ENCODE measurements at places on chromosomes 3 and 15. TPM values are rescaled to one million over a fixed set of nuclear protein-coding genes. Genes with fewer than 3 reads are reported as not detected.

The GOLGA6D gene
- total RNA-seq: not detected

The GHSR gene
- total RNA-seq: not detected

The TERC gene
- 61.6 TPM for total RNA-seq

The USF3 gene
- total RNA-seq: 3.2 TPM

The AMIGO3 gene
- total RNA-seq: 0.59 TPM

The ARHGAP31 gene
- 5.1 TPM for total RNA-seq

The PPP1R14D gene
- not detected for total RNA-seq

The PLIN1 gene
- 0.15 TPM for total RNA-seq

The MFGE8 gene
- 111 TPM for total RNA-seq

The PCSK6 gene
- total RNA-seq: 3.4 TPM

The BNC1 gene
- total RNA-seq: 0.47 TPM

The POLG gene
- 69.8 TPM for total RNA-seq

The DHX30 gene
- 52.5 TPM for total RNA-seq

The GNB4 gene
- 54.2 TPM for total RNA-seq

The CISH gene
- 0.94 TPM for total RNA-seq

The STRIT1 gene
- total RNA-seq: not detected

The ROPN1 gene
- not detected for total RNA-seq

The LDHAL6B gene
- total RNA-seq: not detected

The THAP10 gene
- total RNA-seq: 0.35 TPM

The KLF13 gene
- 22.4 TPM for total RNA-seq

The PARP9 gene
- 12.0 TPM for total RNA-seq

The SH3GL3 gene
- not detected for total RNA-seq

The CD80 gene
- not detected for total RNA-seq

The C3orf33 gene
- 0.23 TPM for total RNA-seq

The IL5RA gene
- total RNA-seq: not detected

The LARP6 gene
- 61.9 TPM for total RNA-seq

The MYL3 gene
- 0.08 TPM for total RNA-seq

The AGBL1 gene
- total RNA-seq: not detected

The SLC2A2 gene
- total RNA-seq: not detected

The GUCA1C gene
- not detected for total RNA-seq

The TRIM42 gene
- not detected for total RNA-seq

The POLR2H gene
- 75.2 TPM for total RNA-seq

The TLR9 gene
- total RNA-seq: not detected

The CHRNA3 gene
- total RNA-seq: not detected

The ACAD9 gene
- 35.7 TPM for total RNA-seq

The ERICH6 gene
- not detected for total RNA-seq

The MOBP gene
- total RNA-seq: not detected

Data from smooth muscle cell of the coronary artery (primary cell).